ENCODE measurements at places on chromosomes 7 and 10.
A peak's percentile ranks its signal among the peaks of the same experiment; 100 is the strongest.

DNA sequence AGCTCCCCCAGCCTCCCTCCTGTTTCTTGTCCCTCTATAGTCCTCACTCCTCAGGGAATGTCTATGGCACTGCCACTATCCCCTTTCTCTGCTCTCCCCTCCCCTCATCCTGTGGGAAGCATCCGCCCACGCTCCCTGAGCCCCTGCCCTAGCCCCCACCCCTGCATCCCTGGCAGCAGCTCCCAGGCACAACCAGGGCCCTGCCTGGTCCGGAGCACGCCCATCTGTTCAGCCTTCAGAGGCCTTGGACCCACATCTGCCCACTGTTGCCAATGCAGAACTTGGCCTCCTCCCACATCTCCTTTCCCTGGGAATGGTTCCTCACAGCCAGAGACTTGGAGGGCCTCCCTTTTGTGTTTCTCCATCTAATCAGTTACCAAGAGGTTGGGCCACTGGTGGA is 20.4 kb upstream of the TBRG4 start:
- no peak for DNase-seq

- DNase-seq, result no peak
Observed at GRCh38 chr10:13776861-13777311, 190.1 kb downstream of the PRPF18 start.

GRCh38 chr7:151017370-151017952 is 6.8 kb downstream of the ATG9B start:
- no peak for DNase-seq

DNA sequence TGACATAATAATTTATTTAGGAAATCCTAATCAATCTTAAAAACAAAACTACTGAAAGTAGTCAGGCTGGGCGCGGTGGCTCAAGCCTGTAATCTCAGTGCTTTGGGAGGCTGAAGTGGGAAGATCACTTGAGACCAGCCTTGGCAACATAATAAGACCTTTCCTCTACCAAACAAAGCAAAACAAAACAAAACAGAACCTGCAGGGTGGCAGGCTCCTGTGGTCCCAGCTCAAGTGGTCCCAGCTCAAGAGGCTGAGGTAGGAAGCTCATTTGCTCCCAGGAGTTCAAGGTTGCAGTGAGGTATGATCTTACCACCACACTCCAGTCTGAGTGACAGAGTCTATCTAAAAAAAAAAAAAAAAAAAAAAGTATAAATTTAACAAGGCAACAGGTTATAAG is 748.0 kb downstream of the CNTNAP2 start:
- DNase-seq, result no peak

- no peak for DNase-seq
Observed at GRCh38 chr7:133678137-133678814, 425.4 kb downstream of the EXOC4 start.

- peak; percentile 29 for DNase-seq
Observed at GRCh38 chr10:75035975-75036708, 75.3 kb upstream of the SAMD8 start.

GRCh38 chr7:134141868-134142264 is 14.7 kb downstream of the LRGUK start:
- no peak for DNase-seq

DNA sequence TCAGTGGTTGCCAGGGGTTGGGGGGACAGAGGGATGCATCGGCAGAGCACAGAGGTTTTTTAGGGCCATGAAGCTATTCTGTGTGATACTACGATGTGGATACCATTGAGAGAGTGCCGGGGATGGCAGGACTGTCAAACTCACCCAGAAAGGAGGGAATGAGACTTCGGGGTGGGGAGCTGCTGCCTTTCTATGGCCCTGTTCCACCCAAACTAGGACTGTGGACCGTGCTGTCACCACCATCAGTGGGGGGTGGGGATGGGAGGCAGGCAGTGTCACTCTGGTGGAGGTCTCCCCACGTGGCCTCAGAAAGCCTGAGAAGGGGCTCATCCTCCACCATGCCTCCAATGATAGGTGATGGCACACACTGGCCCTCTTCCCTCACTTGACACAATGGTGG is 146.2 kb downstream of the PTPN20 start:
- no peak for DNase-seq

DNA sequence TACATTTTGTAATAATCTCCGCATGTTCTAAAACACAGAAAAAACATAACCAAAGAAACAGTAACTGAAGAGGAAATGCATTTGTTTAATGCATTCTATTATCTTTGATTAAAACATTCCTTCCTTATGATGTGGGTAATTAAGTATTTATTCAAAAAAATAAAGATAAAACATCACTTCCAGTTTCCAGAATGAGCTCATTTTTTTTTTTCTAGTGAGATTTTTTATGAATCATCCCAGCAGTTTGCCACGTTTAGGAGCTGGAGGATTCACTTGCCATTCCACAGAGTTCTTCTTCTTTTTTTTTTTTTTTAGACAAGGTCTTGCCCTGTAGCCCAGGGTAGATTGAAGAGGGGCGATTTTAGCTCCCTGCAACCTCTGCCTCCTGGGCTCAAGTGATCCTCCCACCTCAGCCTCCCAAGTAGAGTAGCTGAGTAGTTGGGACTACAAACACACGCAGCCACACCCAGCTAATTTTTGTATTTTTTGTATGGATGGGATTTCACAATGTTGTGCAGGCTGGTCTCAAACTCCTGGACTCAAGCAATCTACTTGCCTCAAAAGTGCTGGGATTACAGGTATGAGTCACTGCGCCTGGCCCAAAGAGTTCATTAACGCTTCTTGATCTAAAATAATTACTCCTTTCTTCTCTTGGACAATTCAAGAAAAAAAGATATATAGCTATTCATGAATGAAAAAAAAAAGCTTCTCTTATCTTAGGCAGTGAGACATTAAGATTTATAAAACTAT is 177.3 kb downstream of the DKK1 start:
- no peak for DNase-seq

DNA sequence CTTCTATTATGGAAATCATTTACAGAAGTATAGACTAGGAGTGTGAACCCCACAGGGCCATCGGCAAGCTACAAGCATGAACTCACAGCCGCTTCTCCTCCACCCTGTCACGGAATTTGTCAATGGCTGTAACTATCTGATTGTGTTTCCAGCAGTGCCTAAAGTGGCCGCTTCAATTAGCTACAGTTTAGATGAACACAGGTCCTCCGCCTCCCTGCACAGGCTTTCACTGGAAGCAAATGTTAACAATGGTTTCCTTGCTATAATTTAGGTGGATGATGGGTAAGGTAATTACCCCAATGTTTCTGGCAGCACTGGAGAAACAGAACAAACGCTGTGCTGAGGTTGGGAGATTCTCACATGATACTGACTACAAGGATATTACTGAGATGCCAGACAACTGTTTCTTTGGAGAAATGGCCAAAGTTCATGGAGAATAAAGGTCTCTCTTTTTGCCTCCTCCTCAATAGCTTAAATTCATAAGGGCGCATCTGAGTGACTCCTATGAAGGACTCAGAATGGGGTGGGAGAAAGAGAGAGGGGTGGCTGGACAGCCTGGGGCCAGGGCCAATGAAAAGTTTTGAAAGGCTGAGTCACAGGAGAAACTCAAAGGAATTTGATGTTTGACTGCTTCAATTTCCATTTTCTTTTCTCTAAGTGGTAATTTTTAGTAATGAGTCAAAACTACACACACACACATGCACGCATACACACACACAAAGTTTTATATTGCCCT is 78.9 kb downstream of the SVIL start:
- DNase-seq, result no peak

- no peak for DNase-seq
Observed at GRCh38 chr10:130025811-130026485, 61.9 kb upstream of the EBF3 start.

DNA sequence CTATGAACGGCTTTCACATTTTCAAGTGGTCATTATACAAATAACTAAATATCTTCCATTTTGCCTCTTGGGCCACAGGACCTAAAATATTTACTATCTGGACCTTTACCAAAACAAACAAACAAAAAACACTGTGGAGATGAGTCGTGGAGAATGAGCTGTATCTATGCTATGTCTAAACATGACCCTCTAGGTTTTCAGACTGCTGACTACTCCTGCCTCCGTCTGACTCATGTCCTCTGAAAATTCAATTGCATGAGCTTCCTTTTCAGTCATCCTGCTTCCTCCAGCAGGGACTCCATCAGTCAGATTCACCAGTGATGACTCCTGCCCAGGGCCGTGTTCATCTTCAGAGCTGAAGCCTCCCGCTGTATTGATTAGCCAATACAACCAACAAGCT is 96.8 kb downstream of the COL28A1 start:
- no peak for DNase-seq

DNA sequence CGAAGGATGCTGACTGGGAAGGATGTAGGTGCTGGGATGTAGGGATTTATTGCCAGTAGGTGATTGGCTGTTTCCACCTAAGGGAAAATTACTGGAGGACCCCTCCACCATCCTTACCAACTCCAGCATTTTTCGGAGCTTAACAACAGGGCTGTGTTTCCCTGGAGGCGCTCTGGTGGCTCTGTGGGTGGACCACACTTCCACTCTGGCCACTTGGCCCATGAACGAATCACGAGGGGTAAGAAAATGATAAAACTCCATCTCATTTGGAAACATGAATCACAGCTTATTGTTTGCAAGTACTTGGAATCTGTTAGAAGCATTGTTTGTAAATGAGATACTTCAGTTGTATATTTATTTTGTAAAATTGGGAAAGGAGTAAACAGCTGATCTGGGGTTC is 3.0 kb downstream of the DOCK1 start:
- no peak for DNase-seq

DNA sequence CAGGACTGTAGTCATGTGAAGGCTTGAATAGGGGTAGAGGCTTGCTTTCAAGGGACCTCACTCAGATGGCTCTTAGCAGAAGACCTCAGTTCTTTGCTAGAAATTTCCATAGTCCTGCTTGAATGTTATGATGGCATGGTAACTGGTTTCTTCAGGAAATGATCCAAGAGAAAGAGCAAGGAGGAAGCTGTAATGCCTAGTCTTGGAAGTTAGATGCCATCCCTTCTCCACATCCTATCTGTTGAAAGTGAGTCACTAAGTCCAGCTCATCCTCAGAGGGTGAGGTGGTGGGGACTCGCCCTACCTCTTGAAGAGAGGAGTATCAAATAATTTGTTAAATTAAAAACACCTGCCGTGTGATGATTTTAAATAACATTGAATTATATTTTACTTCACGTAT is 4.6 kb downstream of the MGAM start:
- no peak for DNase-seq

DNA sequence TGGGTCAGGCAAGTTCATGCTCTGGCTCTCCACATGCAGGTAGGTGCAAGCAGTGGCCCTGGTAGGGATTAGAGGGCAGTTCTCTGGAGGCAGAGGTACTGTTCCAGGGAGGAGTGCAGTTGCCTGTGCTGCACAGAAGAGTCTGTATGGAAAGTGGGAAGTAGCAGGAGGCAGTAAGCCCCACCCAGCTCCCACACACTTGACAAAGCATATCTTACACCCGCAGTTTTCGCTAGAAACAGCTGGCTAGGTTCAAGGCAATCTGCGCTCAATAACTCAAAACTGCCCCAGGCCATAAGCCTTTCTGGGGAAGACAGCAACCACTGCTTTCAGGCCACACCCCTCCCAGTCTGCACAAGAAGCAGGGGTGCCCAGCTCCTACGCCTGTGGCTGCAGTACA is 33.1 kb upstream of the ARMC3 start:
- no peak for DNase-seq
